ENCODE measurements at places on chromosomes 7 and 10.

DNA sequence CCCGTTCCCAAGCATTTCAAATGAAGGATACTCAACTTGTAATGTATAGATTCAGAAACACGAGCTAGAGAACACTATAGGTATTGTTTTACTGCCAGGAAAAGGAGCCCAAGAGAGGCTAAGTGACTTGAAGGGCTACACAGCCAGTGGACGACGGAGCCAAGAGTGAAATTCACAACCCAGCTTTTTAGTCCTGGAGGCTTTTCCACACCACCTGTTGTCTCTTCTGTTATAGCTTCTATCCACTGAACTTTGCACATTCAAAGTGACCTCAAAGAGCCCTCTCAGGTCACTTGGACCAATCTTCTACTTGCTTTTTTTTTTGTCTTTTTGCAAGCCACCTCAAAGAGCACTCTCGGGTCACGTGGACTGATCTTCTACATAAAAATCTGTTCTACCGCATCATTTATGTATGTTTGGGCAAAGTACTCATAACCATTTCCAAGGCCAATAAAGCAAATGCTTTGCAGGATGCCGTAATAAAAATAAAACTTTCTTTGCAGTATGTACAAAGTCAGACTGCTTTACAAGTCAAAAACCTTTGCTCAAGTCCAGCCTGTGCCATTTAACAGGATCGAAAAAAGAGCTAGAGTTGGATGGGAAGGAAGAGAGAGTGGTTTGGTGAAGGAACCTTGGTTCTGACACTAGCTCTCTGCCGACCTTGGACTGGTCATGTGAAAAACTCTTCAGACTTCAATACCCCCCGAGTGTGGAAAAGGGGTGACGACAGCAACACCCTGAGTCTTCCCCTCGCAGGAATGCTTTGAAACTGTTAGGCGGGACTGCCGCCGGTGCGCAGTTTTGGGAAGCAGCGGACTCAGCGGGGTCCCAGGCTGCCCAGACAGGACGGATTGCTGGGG lies 821 bp downstream of the SLC35B4 start:
- DNase-seq = no peak

GRCh38 chr10:93254180-93254853 lies 180.6 kb downstream of the CYP26A1 start:
- DNase-seq = no peak

GRCh38 chr7:26454180-26454579 lies 162.5 kb downstream of the SNX10 start:
- DNase-seq = no peak

DNA sequence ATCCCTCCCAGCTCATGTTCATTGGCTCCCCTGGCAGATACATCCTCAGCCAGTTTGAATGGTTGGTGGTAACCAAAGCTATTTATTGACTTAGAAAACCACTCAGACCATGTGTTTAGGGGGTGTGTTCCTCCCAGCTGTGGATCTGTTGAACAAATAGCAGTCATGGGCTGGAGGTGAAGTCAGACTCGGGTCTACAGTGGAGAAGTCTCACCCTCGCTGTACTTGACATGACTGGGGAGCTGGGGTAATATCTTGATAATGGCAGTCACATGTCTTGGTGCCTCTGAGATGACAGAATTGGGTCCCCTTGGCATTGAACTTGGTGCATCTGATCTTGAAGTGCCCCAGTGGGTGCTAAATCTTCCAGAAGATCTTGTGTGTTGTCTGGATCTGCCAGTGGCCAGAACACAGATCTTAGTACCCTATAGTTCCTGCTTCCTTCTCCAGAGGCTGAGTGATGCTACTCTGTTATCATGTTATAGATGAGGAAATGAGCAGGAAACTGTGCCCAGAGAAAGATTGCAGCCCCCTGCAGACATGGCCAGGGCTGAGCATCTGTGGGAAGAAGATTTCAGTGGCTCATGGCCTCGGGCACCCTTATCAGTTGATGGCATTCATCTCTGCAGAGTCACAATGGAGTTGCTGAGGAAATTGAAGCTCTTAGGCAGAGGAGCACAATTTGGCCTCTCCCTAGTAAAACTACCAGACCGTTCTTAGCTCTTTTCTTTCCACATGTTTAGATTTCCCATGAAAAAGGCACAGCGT lies 50.4 kb downstream of the ADRA2A start:
- DNase-seq = no peak

GRCh38 chr7:128841921-128842673 lies 11.9 kb downstream of the FLNC start:
- DNase-seq = no peak

- no peak for DNase-seq
Observed at GRCh38 chr7:1853431-1853985, 183.4 kb downstream of the ELFN1 start.

GRCh38 chr10:117936976-117937375 lies 109.8 kb downstream of the RAB11FIP2 start:
- no peak for DNase-seq
